ENCODE measurements at places on chromosomes 3 and 15.

GRCh38 chr3:152403632-152404066 lies 134.9 kb downstream of the MBNL1 start:
- no peak for DNase-seq

GRCh38 chr3:81778678-81779182 lies 17.3 kb upstream of the GBE1 start:
- DNase-seq, result no peak

GRCh38 chr3:38371541-38372213 lies 25.1 kb downstream of the XYLB start:
- no peak for DNase-seq

- no peak for DNase-seq
Observed at GRCh38 chr3:102336130-102336529, 98.7 kb upstream of the ZPLD1 start.

DNA sequence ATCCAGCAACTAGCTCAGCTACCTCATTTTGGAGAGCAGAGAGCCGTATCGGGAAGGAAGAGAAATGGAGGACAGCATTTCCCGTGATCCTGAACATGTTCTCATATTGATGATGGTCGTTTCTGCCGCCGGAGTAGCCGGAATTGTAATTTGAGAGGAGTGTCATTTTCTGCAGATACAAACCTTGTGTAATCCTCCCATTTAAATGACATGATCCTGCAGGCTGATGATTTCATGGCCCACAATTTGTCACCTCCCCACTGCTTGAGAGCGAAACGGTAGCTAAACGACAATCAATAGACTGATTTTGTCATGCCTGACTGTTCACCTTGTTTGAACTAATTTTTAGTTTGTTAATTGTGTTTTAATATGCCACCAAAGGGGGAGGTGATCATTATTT lies 126.5 kb upstream of the CNTN6 start:
- DNase-seq, result no peak

- no peak for DNase-seq
Observed at GRCh38 chr3:14796403-14797077, 22.2 kb upstream of the FGD5 start.

GRCh38 chr15:28991236-28992171 lies 105.7 kb downstream of the APBA2 start:
- no peak for DNase-seq

All from GM03348 (cell line).